ENCODE measurements at places on chromosomes 1 and 21. TPM values are rescaled to one million over a fixed set of nuclear protein-coding genes. Genes with fewer than 3 reads are reported as not detected.

Gene TSACC
- 2.6 TPM for total RNA-seq

Gene TNFSF4
- 5.3 TPM for total RNA-seq

Gene CACNA1S
- total RNA-seq = not detected

Gene BARHL2
- total RNA-seq = not detected

Gene ITLN2
- total RNA-seq = not detected

Gene OR2L13
- total RNA-seq = not detected

Gene CHD1L
- 31.8 TPM for total RNA-seq

Gene MIXL1
- not detected for total RNA-seq

Gene CDC7
- total RNA-seq = 9.2 TPM

Gene CHIA
- not detected for total RNA-seq

Gene ADAMTS4
- total RNA-seq = 6.5 TPM

Gene CR1L
- not detected for total RNA-seq

Gene ILDR2
- not detected for total RNA-seq

Gene RGS4
- 252 TPM for total RNA-seq

All from cardiac atrium fibroblast (primary cell).